CD8-positive, alpha-beta memory T cell (primary cell): ENCODE measurements at places on chromosomes 16 and 17. TPM values are rescaled to one million over a fixed set of nuclear protein-coding genes. Genes with fewer than 3 reads are reported as not detected.
A peak's percentile ranks its signal among the peaks of the same experiment; 100 is the strongest.

The OR3A2 gene
- 6.7 TPM for total RNA-seq

The ITGAL gene
- 363 TPM for total RNA-seq

The STH gene
- total RNA-seq = not detected

The MRC2 gene
- 10.2 TPM for total RNA-seq

The RAB40B gene
- 4.0 TPM for total RNA-seq

The HIGD1B gene
- not detected for total RNA-seq

The TEX14 gene
- 0.11 TPM for total RNA-seq

The METRNL gene
- total RNA-seq = 22.9 TPM

The KREMEN2 gene
- total RNA-seq = not detected

GRCh38 chr16:21300309-21301167, 22.4 kb upstream of the CRYM start:
- H3K4me3 ChIP-seq = peak overlapping the region; percentile 70
- DNase-seq = no peak
- H3K27me3 ChIP-seq = peaks cover 2% of the 10 kb centered on the region
- H3K27ac ChIP-seq = no peak overlapping the region

DNA sequence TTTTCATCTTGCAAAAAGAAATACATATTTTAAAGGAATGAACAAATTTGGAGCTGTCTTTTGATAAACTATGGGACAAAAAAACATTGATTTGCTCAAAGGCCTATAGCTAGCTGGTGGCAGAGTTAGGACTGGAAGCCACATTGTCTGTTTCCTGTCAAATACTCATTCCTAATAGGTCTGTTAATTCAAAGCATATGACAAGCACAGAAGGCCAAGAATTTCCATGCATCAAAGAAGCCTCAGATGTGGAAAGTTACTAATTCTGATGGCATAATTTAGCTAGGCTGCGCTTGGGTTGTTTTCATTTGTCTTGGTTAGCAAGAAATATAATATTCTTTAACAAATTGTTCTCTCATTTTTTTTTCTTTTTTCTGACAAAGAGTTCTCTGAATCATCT, 98.0 kb downstream of the CDK5R1 start:
- no peak overlapping the region for H3K27ac ChIP-seq
- no peak overlapping the region for H3K4me3 ChIP-seq
- no peaks in the 10 kb centered on the region for H3K27me3 ChIP-seq
- no peaks in the 10 kb centered on the region for H3K4me1 ChIP-seq

GRCh38 chr17:57584050-57584551, 161.0 kb downstream of the CCDC182 start:
- DNase-seq = no peak
- H3K4me1 ChIP-seq = no peaks in the 10 kb centered on the region
- no peak overlapping the region for H3K4me3 ChIP-seq
- H3K27ac ChIP-seq = no peak overlapping the region
- H3K36me3 ChIP-seq = no peaks in the 10 kb centered on the region

- DNase-seq = no peak
- no peaks in the 10 kb centered on the region for H3K27me3 ChIP-seq
- H3K36me3 ChIP-seq = peaks cover 2% of the 10 kb centered on the region
- H3K4me1 ChIP-seq = peaks cover 12% of the 10 kb centered on the region
- H3K4me3 ChIP-seq = no peak overlapping the region
These were observed 74.0 kb downstream of the N4BP1 start for GRCh38 chr16:48535831-48536613.

DNA sequence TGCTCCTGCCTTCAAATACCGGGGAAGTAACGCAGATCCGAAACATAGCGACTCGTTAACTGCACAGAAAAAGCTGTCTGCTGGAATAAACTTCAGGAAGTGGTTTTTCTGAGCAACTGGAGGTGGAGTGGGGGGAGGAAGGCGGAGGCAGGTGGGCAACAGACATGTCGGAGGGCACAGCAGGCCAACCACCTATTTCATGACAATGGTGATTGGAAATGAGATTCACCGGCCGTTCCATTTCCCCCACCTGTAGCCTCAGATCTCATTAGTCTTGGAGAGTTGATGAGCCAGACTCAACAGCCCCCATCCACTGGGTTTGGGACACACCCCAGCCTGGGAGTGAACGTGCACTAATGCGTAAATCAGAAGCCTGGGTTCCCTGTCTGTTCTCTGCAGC, 7.7 kb upstream of the PECAM1 start:
- peak overlapping the region; percentile 61 for H3K4me3 ChIP-seq
- DNase-seq = peak; percentile 68
- H3K4me1 ChIP-seq = peaks cover 42% of the 10 kb centered on the region
- no peak overlapping the region for H3K27ac ChIP-seq
- no peaks in the 10 kb centered on the region for H3K36me3 ChIP-seq
- no peaks in the 10 kb centered on the region for H3K27me3 ChIP-seq

DNA sequence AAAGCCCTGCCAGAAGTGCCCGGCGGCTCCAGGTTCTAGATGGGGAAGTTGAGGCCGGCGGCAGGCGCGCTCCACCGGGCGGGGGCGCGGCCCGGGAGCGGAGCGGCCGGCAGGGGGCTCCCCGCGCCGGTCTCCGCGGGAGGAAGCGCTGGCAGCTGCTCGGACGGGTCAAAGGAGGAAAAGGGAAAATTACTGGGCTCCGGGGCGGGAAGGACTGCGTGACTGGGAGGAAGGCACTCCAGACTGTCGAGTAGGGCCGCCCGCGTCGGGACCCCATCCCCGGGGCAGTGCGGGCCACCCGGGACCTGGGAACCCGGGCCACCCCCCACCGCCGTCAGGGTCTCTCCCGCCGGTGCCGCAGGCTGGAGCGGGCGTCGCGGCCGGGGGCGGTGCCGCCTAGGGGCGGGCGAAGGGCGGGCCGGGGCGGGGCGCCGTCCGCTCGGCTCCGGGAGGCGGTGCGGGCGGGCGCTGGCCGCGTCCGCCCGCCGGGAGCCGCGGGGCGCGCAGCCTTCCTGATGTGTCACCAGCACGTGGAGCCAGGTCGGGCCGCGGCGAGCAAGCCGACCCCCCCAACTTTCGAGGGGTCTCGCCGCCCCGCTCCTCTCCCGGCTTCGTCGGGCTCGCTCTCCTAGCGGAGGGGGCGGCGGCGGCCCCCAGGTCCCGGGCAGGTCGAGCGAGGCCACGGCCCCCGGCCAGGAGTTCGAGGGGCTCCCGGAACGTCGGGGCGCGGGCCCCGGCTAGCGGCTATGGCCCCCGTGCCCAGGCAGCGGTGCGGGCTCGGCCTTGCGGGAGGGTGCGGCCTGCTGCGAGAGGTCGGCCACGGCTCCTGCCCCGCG, 167.5 kb downstream of the RAB11FIP4 start:
- DNase-seq = peak; percentile 48
- H3K36me3 ChIP-seq = no peaks in the 10 kb centered on the region
- H3K27ac ChIP-seq = no peak overlapping the region
- no peaks in the 10 kb centered on the region for H3K27me3 ChIP-seq

GRCh38 chr16:51967646-51968045, 579.3 kb downstream of the TOX3 start:
- H3K4me1 ChIP-seq = no peaks in the 10 kb centered on the region
- no peak overlapping the region for H3K27ac ChIP-seq
- no peaks in the 10 kb centered on the region for H3K27me3 ChIP-seq
- no peak for DNase-seq
